NCI-H748 treated with DMSO at 0.1 percent for 48 hours (cell line): ENCODE measurements at places on chromosomes 1 and 21.
A peak's percentile ranks its signal among the peaks of the same experiment; 100 is the strongest.

DNA sequence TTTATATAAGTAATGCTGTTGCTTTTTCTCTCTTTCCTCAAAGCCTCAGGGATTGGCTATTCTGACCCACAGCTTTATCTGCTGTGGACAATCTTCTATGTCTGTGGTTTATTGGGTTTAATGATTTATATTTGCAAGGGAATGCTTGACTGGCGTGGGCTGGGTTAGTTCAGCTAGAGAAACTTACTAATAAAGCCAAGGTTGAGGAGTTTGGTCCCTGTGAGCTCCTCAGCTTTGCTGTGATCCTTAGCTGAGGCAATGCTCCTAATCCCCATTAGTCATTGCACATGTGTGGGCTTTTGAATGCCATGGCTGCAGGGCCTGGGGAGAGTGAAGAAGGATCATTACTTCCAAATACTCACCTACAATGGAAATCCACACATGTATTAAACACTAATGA, 179.3 kb downstream of the ZNF326 start:
- no peak for DNase-seq

DNA sequence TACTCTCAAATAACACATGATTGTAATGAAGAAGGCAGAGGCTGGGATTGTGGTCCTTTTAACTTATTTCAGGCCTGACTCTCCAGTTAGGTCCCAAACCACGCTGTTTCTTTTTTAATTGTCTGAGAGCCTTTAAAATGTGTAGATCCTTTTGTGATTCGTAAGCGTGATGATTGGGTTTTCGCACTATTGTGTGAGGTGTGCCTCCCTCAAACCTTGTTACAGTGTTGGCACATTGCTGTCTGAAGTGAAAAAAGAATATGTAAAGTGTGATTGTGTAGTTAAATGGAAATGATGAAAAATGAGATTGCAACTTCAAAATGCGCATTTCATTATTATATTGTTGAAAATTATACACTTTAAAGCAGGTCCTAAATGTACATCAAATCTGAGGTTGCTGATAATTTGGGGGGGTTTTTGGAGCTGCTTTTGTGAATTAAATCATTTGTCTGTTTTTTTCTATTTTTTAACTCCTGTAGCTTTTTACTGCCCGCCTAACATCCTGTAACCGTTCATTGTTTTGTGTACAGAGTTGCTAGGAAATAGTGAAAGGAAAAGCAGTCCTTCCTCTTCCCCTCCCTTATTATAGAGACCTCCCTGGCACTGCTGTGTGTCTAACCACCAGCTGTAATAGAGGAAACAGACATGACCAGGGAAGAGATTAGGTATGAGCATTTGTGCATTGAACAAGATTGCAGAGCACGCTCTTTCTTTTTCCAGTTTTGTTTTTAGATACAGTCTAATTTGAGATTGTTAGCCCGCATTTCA, 43.3 kb downstream of the IARS2 start:
- DNase-seq = no peak

DNA sequence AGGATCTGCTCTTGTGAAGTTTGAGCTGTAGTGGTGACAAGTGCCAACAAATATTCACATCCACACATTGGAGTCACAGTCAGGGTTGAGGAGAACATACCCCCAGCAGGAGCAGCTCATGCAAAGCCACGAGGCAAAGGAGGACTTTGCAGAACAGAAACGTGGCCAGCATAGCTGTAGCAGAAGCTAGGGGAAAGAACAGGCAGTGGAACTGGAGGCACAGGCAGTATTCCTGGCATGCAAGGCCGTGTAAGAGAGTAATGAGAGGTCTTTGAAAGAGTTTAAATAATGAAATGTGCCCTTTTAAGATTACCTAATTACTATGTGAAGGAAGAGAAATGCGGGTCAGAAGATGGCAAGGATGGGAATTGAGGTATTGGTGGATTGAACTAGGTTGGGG, 40.9 kb upstream of the IKBKE start:
- DNase-seq = no peak

DNA sequence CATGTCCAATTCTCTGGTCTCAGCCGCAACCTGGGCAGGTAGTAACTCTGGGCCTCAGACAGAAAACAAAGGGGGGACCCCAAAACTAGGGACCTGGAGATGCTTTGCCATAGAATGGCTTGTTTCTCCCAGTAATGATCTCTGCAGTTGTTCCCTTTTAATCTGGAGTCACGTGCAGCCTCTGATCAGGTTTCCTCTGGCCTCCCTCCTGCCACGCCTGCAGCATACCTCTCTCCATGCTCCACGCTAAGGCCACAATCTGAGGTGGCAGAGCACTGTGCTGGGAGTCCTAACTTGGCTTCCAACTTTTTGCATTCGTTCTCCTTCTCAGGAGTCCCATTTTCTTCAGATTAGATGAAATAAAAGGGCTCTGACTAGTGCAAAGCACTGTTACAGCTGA, 1.9 kb downstream of the PABPC4 start:
- DNase-seq = peak; percentile 75

GRCh38 chr1:212421165-212421564, 6.5 kb upstream of the PACC1 start:
- DNase-seq = no peak

DNA sequence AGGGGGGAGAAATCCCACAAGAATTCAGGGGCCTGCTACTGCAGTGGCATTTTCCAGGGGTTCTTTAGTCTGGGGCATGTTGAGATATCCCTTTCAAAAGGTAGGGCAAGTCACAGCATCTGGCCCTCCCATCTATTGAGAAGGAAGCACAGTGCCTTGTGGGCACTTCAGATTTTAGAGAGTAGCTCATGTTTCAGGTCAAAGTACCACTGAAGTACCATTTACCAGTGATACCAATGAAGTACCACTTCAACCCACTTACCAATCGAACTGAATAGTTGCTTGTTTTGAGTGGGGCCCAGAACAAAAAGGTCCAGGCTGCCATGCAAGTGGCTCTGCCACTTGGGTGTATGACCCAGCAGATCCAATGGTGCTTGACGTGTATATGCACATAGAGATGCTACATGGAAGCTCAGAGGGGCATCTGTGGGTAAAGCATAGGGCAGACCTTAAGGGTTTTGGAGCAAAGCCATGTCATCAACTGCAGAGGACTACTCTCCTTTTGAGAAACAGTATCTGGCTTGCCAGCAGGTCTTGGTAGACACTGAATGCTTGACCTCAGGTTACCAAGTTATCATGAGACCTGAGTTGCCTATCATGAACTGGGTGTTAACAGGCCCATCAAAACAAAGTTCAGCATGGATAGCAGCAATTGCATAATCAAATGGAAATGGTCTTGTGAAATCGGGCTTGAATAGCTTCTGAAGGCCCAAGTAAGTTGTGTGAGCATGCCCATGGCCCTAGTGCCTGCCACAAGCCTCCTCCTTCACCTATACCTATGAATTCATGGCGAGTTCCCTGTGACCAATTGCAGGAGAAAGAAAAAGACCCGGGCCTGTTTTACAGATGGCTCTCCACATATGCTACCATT, 23.5 kb downstream of the PLA2G2D start:
- DNase-seq = no peak

GRCh38 chr1:234500269-234500668, 21.3 kb upstream of the TARBP1 start:
- DNase-seq = no peak

GRCh38 chr1:87151500-87152421, 176.9 kb upstream of the LMO4 start:
- DNase-seq = no peak

- no peak for DNase-seq
Observed at GRCh38 chr1:72586023-72586685, 303.8 kb upstream of the NEGR1 start.

DNA sequence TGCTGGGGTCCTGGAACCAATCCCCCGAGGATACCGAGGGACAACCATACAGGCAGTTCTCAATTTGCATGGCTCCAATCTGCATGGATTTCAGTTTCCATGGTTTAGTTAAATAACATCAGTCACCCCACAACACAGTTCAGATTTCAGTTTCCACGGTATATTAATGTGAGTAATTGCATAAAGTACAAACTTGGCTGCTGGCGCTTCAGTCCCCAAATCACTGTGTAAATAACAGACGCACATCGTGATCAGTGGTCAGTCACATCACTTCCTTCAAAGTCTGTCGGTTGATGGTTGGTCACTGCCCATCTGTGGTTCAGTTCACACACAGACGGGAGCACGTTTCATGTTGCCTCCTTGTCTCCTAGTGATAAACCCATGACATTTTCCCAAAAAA, 66.4 kb upstream of the LPGAT1 start:
- DNase-seq = peak; percentile 34

- no peak for DNase-seq
Observed at GRCh38 chr1:36494971-36495370, 12.3 kb upstream of the CSF3R start.

GRCh38 chr1:162204823-162205155, 135.3 kb downstream of the NOS1AP start:
- no peak for DNase-seq

DNA sequence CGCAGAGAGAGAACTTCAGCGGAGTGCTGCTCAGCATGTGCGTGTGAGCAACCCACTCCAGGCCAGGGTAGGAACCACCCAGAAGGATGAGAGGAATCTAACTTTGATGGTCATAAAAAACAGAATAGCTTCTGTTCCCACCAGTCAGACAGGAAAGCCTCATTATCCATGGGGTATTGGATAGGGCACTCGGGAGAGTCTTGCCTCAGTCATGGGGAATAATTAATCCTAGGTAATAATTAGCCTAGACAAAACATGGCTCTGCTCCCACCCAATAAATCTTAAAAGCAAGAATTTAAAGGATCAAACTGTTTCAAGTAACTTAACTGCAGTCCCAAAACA, 35.3 kb downstream of the LDLRAD1 start:
- DNase-seq = no peak

GRCh38 chr1:92299477-92300150, 755 bp downstream of the RPAP2 start:
- DNase-seq = peak; percentile 12

DNA sequence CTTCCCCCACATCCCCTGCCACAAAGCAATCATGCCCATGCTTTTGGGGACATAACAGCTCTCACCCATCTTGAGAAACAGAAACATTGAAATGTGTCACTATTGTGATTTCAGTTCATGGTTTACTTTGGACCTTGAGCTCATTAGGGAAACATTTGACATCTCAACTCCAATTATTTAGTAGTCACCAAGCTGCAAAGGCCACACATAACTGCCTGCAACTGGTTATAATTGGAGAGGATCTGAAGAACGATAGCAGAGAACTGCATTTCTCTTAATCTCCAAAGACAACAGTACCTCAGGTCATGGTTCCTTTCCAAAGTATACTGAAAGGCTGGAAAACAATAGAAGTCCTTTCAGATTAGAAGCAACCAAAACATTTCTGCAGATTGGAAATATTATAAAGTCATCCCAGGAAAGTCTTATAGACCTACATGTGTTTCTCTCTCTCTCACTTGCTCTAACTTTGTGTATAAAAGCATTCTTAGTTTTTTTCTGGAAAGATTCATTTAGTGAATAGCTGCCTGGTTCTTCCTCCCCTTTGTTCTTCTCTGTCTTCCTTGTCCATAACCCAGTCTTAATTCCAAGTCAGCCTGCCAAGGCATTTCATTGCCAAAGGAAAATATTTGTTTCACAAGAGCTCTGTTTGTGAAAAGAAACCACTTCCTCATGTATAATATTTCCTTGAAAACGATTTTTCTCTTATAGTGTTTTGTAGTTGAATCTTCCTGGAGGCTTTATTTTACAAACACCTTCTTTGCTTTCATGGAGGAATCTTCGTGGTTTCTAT, 426.8 kb downstream of the ADGRL2 start:
- DNase-seq = no peak

DNA sequence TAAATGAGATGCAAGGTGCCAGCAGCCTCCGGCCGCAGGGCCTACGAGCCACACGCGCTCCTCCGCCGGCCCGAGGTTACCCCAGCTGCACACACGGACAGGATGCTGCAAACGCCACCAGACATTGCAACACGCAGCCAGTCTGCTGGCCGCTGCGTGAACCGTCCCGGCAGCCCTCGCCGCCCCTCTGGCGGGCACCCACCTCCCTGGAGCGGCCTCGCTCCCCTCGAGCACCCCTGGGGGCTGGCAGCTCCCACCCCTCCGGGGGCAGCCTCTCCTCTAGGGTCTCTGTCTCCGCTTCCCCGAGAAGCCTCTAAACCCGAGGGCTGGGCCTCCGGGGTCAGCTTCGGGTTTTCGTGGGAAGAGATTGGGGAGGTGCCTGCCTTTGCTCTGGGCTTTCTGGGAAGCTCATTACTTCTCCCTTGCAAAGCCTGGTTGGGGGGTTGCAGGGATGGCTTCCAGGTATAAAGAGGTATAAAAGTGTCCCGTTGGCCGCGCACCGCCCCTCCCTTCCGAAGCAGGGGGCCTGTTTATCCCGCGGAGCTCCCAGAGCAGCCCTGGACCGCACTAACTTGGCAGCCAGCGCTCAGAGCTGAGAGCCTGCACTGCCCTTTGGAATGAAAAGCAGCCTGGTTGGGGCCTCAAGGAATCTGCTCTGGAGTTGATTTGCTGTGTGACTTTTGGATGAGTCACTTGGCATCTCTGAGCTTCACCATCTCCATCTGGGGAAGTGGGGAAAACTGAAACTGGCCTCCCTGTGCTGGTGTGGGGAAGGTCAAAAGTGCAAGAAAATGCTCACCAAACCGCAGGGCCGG, 21.8 kb downstream of the DHRS3 start:
- no peak for DNase-seq

DNA sequence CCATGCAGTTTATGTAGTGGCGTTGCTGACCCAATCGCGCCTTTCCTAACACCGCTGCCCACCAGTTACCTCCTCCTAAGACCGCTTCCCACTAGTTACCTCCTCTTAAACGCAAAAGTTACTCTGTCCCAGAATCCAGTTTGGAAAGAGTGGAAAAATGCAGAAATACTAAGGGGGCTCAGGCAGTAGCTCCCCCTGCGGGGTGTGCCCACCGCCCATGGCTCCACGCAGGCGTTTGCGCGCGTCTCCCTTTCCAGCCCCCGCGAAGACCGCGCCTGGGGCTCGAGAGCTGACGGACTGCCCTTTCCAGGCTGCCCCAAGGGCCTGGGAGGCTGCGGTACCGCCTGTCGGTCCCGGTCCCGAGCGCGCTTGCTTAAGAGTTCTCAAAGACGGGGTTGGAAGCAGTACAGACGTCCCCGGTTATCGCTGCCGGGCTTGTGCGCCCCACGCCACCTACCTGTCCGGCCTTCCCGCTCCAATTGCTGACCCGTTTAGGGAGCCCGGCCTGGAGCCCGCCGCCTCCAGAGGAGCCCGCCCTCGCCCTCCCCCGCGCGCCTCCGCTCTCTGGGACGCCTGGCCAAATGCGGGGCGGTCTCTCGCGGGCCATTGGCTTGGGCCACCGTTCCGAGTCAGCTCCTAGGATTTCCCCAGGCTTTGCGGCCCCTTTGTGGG, 414.1 kb upstream of the ESRRG start:
- DNase-seq = no peak

- no peak for DNase-seq
Observed at GRCh38 chr1:43870306-43870705, 63.3 kb upstream of the ARTN start.

GRCh38 chr1:11294951-11295350, 22.0 kb downstream of the UBIAD1 start:
- DNase-seq = no peak

DNA sequence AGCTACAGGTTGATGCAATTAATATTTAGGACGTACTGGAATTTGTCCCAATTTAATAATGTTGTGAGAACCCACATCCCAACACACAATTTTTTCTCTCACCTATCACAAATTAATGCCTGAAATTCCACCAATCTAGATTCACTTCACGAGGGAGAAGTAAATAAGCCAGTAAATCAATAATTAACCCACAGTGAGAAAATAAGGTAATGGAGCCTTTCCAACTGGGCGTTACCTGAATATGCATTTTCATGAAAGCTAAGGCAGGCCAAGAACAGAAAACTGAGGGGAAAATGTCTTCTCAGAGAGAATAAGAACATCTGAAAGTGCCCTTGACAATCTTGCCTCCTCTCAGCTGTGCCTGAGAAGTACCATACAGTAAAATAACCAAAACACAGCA, 240.8 kb upstream of the NR5A2 start:
- no peak for DNase-seq

GRCh38 chr1:100734676-100735075, 15.1 kb downstream of the VCAM1 start:
- DNase-seq = no peak
